ENCODE measurements at places on chromosomes 1 and 21.

DNA sequence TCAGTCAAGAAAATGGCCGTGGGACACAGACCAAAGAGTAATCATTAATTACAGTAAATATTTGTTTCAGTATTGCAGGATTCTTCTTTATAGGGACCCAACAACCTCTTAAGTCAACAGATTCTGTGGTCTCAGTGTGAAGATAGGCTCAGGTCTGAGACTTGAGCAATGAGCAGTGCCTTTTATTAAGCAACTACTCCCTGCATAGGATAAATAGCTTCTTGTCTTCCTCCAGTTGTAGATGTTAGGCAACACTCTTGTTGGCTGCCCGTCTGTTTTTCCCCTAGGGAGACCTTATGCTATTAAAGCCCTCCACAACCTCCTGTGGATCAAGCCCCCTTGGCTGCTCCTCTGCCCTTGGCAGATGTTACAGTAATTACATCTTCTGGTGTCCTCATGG lies 1.8 kb upstream of the OMA1 start:
- no peak for DNase-seq

GRCh38 chr1:224448453-224449017 lies 13.9 kb upstream of the WDR26 start:
- no peak for DNase-seq

DNA sequence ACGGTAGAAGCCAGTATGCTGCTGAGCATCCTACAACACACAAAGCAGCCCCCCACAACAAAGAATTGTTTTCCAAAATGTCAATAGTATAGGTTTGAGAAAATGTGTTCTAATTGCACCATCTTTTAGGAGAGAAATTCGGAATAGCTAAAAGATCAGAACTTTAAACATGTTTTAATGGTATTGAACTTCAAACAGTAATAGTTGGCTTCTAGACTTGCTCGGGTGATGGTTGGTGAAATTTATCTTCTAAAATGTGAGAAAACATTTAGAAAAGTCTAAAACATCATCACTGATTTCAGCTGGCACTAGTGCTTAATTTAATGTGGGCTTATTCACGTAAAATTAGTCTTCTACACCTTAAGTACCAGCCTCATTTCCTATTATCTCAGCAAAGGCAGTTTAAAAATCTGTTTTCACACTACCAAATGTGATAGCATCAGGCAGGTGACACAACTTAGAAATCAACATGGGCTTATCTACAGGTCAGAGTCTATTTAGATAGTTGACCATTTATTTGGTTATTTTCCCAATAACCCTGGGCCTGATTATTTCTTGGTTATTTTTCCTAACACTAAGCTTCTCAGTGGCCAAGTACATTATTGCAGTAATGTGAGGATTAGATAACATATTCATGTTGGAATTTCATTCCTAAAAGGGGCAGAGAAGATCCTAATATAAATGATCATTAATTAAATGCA lies 399.3 kb upstream of the PKN2 start:
- no peak for DNase-seq

DNA sequence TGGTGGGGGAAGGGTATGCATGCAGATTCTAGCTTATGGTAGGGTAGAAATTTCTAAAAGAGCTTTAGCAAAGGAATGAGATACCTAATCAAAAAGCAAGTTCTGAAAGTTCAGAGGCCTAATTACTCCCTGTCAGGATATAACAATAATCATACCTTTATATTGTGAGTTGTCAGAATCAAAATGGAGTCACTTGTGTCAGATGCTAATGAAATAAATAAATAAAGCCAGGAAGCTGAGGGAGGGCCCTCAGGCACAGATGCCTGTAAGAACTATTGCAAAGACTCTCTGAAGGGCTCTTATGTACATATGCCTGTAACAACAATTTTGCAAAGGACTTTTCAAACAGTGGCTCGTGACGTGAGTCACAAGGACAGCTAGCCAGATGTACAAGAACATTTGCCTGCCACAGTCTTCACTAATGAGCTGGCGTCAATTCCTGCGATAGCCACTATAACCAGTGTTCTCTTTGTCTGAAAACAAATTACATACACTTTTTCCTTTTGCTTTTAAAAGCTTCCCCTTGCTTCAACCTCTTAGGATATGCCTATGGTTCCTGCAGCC lies 27.4 kb upstream of the DNASE2B start:
- no peak for DNase-seq

GRCh38 chr1:202101184-202101583 lies 21.5 kb upstream of the GPR37L1 start:
- no peak for DNase-seq

DNA sequence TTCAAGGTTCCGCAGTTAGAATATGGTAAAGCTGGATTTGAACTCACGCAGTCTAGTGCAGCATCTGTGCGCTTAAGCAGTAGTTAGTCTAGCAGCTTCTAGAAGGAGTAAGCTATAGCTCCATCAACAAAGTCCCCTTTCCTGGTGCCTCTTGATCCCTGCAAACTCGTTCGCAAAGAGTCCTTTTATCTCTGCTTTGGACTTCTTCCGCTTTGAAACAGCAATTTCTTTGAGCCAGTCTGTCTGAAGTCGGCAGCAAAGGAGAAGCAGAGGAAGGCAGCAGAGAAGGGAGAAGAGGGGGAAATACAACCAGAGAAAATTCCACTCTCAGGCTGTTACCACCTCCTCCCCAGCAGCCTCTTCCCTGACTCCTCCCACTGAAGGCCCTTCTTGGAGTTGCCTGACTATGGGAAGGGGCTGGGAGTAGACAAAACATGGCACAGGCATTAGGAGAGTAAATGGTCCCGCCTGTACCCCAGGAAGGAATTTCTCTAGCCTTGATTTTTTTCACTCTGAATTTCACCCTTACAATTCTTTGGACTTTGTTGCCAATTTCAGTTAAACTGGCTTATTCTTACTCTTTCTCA lies 25.9 kb downstream of the HSD3B2 start:
- DNase-seq = no peak

GRCh38 chr21:29939104-29939923 lies 482 bp downstream of the GRIK1 start:
- no peak for DNase-seq

GRCh38 chr1:212110617-212111016 lies 75.1 kb downstream of the DTL start:
- DNase-seq = no peak

DNA sequence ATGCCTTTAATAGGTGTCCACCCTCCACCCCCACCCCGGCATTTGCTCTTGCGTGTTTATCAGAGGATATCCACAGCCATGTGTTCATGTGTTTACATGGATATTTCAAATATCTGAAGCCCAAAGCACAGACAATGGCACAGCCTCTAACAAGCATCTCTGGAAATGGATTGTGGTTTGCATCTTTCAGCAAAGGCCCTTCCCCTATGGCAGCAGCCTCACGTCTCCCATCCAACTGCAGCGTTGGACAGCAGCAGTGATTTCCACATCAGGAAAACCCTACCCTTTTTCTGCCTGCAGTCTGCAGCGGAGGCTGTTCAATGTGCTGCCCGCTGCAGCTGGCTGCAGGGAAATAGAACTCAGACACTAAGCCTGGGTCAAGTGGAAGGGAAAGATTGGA lies 1.6 kb downstream of the RASSF5 start:
- no peak for DNase-seq

All from HuH-7.5 (cell line).